Stimulated activated CD4-positive, alpha-beta T cell treated with anti-CD3 and anti-CD28 coated beads, TNF-alpha, amount 100 ng/mL, for 48 hours (primary cell): ENCODE measurements at places on chromosomes 3 and 15.

- no peak for DNase-seq
Measured at GRCh38 chr15:78372880-78373279, 32.7 kb downstream of the CRABP1 start.

- DNase-seq, result no peak
Measured at GRCh38 chr15:51366920-51367319, 25.5 kb downstream of the GLDN start.

DNA sequence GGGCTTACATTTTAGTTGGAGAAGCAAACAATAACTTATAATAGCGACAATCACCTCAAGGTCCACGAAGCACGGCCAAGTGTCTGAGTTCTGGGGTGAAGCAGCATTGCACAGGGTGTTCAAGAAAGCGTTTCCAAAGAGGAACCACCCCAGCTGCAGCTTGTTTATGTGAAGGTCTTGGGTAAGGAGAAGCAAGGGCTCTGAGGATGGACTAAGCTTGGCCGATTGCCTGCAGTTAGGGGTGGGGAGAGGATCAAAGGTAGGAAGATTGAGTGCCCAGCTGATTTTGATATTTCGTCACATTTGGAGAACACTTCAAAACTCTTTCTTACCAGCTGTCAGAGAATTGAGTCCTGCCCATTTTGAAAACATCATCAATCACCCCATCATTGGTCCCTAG, 321.6 kb upstream of the DNAJC19 start:
- DNase-seq, result no peak

DNA sequence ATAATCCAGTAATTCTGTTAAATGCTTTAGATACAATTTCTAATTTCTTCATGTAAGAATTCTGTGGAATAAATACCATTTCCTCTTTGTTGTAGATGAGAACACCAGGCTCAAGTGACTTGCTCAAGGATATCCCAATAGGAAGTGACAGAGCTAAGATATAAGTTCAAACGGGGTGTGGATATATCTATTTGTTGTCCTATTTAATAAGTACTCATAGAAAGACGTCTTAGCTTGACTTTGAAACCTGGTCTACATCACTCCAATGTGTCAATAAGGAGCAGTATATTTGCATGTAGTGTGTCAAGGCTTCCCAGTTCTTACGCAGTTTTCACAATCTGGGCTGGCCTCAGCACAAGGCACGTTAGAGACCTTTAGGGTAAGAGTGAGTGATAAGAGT, 4.7 kb upstream of the GCSAM start:
- no peak for DNase-seq

- no peak for DNase-seq
Measured at GRCh38 chr15:78564743-78565096, 600 bp upstream of the CHRNA5 start.

DNA sequence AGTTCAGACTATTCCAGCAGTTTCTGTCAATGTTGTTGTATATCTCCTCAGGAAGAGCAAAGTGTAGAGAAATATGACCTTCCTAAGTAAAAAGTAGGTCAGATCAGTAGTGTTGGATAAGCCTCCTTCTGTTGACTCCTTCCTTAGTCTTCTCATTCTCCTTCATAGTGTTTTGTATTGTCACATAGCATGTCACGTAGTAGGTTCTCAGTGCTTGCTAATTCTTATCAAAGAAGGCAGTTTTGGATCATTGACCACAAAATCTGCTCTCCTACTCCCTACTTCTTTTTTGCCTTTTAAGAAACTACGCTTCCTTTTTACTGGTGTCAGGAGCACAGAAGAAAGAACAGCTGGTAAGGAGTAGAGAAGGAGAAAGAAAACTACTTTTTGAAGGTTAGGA, 1.0 kb upstream of the MGA start:
- DNase-seq, result no peak
